ENCODE measurements at places on chromosomes 13 and 19.

DNA sequence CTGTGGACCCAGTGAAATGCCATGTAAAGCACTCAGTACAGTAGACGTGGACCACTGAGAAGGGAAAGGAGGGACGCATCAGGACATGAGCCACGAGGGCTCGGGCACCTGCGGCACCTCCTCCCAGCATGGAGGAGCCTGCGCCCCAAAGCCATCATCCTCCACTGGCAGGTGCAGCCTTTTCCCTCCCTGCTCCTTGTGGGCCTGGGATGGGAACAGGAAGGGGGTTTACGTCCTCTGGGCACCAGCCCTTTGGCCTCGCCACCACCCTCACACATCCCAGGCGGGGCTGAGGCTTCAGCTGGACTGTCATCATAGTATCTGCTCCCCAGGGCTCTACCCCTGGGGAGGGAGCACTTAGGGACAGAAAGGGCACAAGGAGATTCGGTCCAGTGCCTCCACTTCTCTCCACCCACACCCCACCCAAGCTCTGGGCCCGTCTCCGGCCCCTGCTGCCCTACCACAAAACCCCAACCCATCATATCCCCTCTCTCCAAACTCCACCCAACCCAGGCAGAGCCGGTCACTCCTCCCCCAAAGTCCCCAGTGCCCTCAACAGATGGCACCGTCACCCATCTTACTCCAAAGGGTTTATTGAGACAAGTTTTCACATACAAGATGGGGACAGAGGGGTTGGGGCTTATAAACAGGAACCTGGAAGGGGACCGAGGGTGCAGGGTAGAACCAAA, 2.2 kb upstream of the PRKD2 start:
- no peak for DNase-seq

DNA sequence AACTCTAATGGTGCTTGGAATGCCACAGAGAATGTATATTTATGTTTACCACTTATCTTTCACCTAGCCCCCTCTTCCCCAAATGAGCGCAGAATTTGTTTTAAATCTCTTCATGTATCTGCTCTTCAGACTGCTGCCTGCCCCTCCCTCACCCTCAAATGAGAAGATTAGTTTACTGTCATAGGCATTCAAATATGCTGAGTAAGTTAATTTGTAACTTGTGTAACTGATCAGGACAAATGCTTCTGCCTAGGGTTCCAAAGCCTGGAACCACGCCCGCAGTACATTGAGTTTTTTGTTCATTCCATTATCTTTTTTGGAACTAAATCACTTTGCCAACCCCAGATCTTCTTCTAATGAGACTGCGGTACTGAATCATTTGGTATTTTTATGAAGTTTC, 74.5 kb downstream of the ATP8A2 start:
- DNase-seq = no peak

DNA sequence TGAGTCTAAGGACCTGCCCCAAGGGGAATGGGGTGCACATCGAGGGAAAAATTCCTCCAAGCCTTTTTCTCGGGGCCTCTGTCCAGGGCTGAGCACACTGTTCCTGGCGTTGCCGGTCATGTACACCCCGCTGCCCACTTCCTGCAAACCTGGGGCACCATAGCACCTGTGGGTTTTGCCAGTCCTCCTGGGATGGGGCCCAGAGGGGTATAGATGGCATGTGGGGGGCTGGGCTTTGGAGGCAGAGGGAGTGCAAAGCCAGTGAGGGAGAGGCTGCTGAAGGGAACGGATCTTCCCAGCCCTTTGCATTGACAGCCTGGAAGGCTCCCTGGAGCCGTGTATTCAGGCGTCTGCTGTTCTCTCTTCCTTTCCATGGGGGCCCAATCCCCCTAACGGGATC, 187.3 kb downstream of the ZNF536 start:
- DNase-seq = no peak

DNA sequence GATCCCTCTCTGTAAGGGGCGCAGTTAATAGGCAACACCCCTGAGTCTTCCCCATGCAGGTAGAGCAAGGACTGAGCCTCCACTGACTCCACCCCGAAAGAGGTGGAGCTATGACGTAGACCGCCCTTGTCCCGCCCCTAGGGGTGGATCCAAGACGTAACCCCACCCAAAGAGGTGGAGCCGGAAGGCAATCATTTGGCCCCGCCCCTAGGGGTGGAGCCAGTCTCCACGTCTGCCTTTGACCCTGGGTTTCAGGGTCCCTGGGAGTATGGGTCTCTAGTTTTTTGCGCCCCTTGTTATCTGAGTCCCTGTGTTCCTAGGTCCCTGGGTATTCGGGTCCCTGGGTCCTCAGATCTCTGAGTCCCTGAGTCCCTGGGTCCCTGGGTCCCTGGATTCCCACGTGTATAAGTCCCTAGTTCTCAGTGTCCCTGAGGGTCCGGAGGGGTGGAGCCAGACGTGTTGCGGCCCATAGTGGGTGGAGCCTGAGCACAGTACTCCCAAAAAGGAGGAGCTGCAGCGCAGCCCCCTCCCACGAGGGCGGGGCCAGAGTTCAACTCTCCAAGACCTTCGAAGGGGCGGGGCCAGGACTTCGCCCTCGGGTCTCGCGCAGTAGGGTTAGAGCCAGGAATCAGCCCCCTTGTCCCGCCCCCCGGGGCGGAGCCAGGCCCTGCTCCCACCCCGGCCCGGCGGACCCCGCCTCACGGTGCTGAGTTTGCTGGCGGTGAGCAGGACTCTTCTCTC, 5.3 kb downstream of the DENND1C start:
- DNase-seq = peak; percentile 99

DNA sequence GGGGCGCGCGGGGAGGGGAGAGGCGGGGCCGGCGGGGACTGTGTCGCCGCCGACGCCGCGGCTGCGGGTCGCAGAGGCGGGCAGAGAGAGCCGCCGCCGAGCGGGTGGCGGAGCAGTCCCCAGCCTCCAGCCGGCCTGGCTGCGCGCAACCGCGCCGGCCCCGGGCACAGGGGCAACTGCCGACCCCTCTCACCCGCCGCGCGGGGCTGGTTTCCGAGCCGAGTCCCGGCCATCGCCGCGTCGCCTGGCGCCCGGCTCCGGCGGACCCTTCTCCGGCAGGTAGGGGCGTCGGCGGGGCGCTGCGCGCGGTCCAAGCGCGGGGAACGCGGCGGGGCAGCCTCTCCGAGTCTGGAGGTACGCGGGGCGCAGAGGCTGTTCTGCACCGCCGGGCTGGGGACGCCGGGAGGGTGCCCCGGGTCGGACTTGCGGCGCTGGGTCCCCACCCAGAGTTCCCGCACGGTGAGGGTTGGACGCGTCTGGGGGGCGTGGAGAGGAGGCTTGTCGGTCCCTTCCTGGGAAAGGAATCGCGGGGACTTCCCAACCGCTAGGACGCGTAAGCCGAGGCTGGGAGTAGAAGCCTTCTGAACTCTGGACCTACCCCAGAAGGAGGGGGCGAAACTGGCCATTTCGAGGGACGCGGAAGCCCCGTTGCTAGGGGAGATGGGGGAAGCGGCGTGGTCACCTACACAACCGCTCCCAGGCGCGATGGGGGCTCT, 133.6 kb upstream of the MYO16 start:
- DNase-seq = peak; percentile 62

DNA sequence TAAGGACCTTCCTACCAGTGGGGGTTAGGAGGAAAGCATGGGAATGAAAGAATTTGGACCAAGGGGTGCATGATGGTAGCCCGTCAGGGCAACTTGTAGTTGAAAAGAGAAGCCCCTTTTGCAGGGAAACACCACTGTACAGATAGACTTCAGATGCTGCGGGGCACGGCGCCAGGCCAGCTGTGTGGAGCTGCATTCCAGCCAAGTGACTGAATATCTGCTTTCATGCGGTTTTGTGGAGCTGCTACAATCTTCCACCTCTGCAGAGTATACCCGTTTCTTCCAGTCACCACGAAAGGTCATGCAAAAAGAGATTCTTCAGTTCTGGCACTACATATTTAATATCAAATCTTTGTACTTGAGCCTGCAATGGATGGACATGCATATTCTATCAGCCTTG, 104.7 kb downstream of the RGCC start:
- no peak for DNase-seq

- DNase-seq = peak; percentile 27
These were observed 29.1 kb downstream of the CEBPA start for GRCh38 chr19:33273065-33273736.

DNA sequence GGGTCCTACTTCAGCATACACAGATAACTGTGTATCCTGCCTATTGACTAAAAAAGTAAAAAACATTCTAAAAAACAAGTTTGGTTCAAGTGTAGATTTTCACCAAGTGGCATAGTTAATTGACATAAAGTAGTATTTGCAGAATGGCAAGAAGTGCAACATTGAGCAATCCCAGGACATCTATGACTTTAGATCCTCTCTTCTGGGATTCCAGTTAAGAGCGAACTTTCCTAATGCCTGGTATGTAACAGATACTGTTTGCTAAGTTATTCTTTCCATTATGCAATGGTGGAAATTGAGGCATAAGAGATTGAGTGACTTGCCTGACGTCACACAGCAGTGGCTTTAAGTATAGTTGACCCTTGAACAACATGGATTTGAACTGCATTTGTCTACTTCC, 96.1 kb downstream of the ZMYM2 start:
- no peak for DNase-seq

- DNase-seq = no peak
These were observed 15.6 kb downstream of the RHPN2 start for GRCh38 chr19:33048806-33049676.

- peak; percentile 61 for DNase-seq
These were observed 31.4 kb downstream of the CERS4 start for GRCh38 chr19:8240274-8241229.

GRCh38 chr19:42529248-42529764, 1.0 kb upstream of the CEACAM1 start:
- peak; percentile 69 for DNase-seq

DNA sequence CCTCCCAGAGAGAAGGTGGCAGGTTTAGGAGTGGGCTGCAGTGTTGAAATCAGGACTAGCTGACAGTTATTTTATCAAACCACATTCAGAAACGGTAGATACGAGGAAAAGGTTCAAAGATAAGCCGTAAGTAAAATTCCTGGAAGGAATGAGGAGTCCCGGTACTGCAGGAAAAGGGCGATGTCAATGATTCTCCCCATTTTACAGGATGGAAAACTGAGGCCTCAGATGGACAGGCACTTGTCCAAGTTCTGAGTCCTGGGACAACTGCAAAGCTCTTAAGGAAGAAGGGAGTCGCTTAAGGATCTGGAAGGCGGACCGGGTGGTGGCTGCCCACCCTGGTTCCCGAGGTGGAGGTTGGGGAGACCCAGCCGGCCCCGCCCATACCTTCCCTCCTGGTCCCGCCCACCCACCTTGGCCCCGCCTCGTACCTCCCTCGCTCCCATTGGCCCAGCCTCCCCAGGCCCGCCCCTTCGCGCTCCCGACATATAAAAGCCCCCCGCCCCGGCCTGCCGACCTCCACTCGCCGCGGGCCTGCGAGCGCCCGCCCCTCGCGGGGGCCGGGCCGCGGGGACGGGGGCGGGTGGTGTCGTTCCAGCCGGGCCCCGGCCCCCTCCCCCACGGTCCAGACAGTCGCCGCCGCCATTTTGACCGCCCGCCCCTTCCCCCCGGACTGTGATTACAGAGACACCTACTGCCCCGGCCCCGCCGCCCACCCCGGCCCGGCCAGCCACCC, 603 bp downstream of the RFX1 start:
- DNase-seq = peak; percentile 96

GRCh38 chr19:47663435-47663910, 49.7 kb upstream of the EHD2 start:
- no peak for DNase-seq

DNA sequence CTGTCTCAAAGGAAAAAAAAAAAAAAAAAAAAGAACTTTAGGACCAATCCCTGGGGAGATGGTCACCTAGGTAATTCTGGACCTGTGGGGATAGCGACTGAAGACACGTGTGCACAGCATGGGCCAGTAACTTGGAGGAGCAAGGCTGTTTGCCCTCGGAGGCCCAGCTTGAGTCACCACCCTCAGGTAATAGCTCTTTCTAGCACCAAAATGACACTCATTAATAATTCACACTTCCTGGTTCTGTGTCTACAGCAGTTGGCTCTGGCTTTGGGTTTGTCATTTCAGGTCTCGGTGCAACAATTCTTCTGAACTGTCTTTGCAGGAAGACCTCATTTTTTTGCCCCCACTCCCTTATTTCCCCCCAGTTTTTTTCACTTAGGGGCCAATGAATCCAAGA, 3.9 kb upstream of the ATP11A start:
- no peak for DNase-seq

DNA sequence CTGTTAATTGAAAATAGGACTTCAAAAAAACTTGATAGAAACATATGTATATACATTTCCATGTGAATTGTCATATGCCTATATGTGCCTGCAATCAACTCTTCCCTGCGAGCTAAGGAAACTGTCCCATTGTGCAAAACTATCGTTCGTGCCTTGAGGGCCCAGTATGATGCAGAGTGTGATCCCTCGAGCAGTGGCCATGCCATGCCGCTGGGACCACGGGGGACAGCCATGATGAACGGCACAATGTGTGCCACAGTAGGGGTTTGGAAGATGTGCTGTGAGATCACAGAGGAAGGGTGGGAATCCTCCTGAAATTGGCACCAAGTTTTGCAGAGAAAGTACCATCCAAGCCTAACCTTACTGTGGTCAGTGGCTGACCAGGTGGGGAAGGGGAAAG, 118.1 kb upstream of the SOX1 start:
- no peak for DNase-seq

DNA sequence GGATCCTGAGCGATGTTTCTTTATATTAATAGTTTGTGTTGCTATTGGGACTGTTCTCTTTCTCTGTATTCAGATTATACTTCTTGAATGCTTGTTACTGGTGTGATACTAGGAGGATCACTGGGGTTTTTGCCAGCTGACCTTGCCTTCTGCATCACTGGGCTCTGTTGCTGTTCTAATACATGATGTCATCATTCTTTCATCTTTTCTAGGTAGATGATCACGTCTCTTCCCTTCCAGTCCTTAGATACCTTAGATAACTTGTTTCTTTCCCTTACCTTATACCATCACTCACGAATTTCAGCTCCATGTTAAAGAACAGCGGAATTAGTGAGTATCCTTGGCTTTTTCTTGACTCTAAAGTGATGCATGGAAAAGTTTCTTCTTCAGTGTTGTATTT, at the start of gene OR10H3:
Gene OR10H3, plus strand, starts transcription at position 264 of the 400 bp plus-strand sequence. CDS start 3,408 bp downstream, outside the sequence.
- DNase-seq = no peak

GRCh38 chr13:98050041-98050466, 92.8 kb upstream of the FARP1 start:
- no peak for DNase-seq

DNA sequence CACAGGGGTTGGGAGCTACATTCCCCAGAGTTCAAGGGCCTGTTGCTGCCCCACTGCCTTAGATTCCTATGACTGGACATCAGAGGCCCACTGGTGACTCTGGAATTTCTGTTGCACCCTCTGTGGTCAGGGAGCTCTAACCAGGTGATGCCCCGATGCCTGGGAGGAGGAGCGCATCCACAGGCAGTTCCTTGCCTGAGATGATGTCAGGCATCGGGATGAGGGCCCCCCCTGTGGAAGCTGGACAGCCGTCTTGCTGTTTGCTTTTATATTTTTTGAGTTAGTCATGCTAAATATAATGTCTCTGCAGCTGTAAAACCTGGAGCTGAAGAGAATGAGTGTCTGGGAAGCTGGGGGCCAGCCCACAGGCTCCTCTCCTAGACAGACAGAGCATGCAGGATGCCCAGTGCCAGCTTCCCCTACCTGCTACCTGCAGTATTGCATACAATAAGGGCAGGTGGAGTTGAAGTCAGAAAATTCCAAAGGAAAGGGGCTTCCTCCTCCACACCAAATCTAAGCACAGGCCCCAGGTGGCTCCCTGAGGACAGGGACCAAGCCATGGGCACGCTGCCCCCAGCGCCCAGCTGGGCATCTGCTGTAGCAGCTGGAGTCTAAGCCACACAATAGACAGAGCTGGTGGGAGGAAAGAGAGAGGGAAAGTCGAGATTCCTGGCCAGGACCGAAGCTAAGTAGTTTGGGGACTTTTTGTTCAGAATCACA, 16.2 kb downstream of the COL4A2 start:
- DNase-seq = no peak

All from nephron progenitor cell (in vitro differentiated cells).